HS-27A (cell line): ENCODE measurements at places on chromosomes 6 and 20.

- DNase-seq = no peak
These were observed 422.6 kb upstream of the MMS22L start for GRCh38 chr6:97705568-97705967.

DNA sequence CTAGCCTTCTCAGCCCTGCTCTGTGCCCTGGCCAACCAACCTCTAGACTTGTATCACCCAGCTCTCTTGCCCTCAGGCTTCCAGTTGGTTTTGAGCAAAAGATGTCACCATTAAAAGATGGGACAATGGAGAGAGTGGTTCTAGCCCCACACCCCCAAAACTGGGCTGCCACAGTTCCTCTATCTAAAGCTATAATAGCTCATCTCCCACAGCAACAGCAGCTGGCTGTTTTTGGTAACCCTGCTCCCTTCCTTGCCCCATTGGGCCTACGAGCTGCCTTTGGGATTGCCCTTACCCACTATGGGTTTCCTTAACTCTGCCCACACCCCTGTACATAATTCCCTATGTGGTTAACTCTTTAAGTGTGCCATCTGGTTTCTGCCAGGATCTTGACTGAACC is 7.6 kb upstream of the SRSF3 start:
- DNase-seq = no peak

GRCh38 chr6:149761438-149761837 is 11.9 kb downstream of the PCMT1 start:
- no peak for DNase-seq

- no peak for DNase-seq
These were observed 233.6 kb downstream of the TTLL2 start for GRCh38 chr6:167558246-167559177.

DNA sequence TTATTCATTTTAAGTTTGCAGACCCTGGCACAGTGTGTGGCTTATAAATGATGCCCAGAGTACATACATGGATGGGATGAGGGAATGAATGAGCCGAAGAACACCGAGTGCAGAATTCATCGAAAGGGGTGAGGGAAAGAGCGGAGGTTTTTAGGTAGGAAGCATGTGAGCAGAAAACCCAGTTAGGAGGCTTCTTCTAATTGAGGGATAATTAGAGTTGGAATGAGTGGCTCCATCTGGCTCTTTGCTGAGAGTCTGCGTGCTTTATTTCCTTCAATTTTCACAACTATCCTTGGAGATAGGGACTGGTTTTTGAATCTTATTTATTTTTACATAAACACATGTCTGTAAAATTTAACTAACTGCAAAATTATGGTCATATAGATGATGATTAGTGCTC is 150.7 kb downstream of the DOK5 start:
- no peak for DNase-seq

GRCh38 chr6:83711958-83712357 is 3.1 kb upstream of the SNAP91 start:
- DNase-seq = no peak

DNA sequence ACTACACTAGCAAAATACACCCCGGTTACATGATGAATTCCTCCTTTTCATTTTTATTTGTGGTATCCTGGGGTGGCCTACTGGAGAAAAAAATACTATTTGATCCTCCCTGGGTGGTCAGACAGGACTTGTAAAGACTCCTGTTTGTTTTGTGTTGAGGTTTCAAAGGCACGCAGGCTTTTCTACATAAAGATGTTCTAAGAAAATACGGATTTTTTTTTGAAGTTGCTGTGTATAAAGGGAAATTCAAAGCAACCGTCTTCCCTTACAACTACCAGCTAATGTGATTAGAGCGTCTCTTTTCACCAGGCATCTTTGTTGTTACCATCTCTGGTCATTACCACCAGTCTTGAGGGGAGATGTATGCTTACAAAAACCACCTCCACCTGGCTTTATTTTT is 187.1 kb downstream of the SOX4 start:
- DNase-seq = no peak

DNA sequence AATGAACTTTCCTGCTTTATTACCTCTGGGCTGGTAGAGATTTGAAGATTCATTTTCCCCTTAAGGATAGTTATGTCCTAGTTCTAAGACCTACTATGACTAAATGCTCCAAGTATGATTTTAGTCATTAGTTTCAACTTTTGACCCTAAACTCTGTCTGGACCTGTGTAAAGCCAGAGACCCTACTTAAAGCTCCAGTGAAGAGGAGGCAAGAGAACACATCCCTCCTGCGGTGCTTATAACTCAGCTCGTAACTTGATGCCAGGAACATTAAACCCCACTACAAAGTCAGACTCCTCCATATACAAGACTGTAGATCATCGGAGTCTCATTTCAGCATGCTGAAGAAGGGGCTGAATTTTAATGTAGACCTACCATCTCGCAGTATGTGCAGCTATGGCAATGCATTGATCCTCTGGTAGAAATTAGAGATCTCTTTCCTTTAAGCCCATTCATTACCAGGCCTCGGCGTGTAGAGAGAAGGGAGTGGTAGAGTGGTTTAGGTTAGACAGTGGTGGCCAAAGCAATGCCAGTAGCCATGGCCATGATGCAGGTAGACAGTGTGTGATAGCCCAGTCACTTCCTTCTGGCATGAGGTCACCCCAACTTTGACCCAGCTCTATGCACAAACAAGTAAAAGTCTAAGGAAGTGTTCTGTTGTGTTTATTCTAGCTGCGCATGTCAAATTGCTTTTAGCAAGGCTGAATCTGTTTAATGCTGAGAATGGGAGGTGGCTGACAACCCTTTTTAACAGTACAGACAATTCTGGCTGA is 34.8 kb upstream of the MYB start:
- DNase-seq = no peak

GRCh38 chr6:143283887-143284645 is 166.4 kb downstream of the ADAT2 start:
- DNase-seq = no peak

DNA sequence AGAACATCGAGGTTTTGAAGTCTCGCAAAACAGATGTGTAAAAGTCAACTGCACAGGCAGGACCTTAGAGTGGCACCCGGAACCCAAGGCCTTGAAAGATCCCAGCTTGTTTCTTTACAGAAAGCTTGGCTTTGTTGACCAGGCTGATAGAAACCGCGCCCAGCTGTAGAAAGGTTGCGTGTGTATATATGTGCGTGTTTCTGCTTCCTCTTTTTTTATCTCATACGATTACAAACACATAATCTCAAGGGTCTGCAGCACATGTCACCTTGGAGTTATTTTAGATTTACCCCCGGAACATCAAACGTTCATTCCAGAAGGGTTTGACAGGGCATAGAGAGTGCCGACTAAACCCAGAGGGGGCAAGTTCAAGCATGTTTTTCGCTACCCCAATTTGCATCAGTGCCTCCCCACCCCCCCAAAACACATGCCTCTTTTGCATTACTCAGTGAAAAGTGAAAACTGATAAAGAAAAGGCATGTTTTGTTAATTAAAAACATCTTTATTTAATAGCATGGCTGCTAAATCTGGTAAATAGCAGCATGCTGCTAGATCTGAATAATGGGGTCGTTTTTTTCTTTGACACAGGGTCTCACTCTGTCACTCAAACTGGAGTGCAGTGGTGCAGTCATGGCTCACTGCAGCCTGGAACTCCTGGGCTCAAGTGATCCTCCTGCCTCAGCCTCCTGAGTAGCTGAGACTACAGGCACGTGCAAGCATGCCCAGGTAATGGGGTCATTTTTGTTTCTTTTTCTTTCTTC is 33.2 kb upstream of the NCOA3 start:
- DNase-seq = no peak

GRCh38 chr6:97462031-97462430 is 179.0 kb upstream of the MMS22L start:
- DNase-seq = no peak

DNA sequence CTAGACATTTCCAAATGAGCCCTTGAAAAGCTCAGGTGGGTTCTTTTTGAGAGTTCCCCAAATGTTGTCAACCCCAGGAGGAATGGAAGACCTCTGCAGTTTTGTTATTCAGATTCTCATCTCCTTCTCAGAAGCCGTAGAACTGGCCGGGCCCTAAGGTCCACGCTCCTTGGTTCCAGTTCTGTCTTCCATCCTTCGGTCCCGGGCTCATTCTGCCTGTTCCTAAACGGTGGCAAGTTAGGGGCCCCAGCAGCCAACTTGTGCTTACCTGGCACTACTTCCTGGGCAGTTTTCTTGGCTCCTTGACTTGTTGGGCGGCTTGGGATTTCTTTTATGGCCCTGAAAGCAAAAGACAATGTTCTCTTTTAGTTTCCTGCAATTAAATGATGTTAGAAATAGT is 6.4 kb downstream of the ESR1 start:
- DNase-seq = no peak

DNA sequence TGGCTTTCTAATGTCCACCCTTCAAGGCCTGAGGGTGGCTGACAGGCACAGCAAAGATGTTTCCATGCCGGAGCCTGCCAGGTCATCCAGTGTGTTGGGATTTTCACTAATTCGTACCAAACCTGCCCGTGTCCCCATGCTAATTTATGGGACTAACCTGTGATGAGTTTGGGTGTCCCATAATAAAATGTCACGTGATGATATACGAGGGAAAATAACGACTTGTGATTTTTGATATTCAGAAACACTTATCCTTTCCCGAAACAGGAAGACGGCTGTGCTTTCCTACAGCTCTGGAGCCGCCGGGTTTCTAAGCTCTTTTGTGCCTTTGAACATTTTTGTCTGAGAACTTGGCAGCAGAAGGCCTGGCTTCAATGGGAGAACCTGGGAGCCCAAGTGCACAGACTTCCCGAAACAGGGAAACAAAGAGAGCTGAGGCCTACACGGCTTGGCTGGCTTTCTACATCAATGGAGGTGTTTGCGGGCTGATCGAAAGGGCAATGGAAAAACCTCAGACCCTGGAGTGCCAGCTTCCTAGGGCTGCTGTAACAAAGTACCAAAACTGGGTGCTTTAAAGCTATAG is 171.9 kb upstream of the JARID2 start:
- no peak for DNase-seq

GRCh38 chr6:41724228-41724580 is 11.2 kb downstream of the TFEB start:
- no peak for DNase-seq

- DNase-seq = no peak
These were observed 204.0 kb downstream of the PTPRK start for GRCh38 chr6:128316258-128316929.

DNA sequence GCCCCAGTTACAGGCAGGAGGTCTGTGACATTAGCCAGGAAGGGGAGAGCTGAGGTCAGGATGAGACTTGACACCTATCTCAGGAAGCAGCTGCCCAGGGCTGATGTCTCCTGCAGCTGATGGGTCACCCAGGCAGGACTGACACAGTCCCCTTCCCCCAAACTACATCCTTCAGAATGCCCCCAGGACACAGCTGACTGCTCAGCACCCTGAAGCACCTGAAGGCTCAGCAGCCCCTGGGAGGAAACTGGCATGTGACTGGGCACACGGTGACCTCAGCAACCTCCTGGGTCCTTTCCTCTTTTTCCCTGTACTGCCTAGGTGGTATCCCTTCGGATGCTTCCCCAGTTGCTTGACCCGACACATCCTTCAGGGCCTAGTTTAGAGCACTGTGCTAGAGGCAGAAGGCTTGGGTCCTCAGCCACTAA is 1.9 kb downstream of the SDC4 start:
- no peak for DNase-seq

GRCh38 chr6:119348096-119348747 is 1.3 kb downstream of the MAN1A1 start:
- no peak for DNase-seq

DNA sequence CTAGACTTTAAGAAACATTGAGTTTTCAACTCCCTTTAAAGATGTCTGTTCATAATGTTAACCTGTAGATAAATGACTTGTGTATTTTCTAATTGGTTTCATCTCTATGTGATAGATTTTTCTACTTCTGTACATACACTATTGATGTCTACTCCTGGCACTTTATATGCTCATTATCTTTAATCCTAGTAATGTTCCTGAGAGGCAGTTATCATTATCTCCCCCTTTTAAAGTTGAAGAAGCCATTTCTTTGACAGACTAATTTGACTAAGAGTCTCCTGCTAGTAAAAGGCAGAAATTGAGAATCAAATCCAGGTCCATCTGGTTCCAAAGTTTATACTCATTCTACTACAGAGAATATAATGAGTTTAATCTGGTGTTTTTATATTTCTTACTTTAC is 137.2 kb upstream of the SAMD5 start:
- no peak for DNase-seq

DNA sequence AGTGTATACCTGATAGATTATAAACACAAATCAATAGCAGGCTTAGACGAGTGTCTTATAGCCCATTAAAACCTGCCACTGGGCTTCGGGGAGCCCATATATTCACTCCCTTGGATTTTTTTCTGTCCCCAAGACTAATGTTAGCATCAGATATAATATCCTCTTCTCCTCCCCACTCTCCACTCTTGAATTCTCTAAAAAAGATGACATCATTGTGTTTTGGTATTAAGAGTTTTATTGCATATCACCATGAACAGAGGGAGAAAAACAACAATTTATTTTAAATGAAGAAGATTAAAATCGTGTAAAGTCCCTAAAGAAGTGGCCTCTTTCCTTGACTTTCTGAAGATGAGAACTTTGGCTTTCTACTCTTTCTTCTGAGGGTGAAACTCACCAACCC is 84.4 kb downstream of the MLIP start:
- DNase-seq = no peak

- no peak for DNase-seq
These were observed 78.8 kb upstream of the ZNFX1 start for GRCh38 chr20:49356676-49357075.

- DNase-seq = no peak
These were observed 168.4 kb upstream of the TNFAIP3 start for GRCh38 chr6:137698636-137699030.

DNA sequence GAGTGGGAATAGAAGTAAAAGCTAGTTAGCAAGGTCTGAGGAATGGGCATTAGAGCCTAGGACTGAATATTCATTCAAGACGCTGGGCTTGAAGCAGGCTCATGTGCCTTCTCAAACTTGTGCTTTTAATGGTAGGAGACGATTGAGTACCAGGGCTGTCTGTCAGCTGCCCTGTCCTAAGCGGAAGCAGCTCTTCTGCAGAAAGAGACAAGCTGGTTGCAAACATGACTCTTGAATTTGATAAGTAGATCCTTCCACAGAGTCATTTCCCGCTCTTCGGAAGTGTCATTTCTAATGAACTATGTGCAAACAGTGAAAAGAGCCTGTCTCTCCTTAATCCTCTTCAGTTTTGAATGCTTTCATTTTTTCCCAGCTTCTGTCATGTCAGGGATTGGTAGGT is 176.4 kb downstream of the TFAP2B start:
- no peak for DNase-seq

DNA sequence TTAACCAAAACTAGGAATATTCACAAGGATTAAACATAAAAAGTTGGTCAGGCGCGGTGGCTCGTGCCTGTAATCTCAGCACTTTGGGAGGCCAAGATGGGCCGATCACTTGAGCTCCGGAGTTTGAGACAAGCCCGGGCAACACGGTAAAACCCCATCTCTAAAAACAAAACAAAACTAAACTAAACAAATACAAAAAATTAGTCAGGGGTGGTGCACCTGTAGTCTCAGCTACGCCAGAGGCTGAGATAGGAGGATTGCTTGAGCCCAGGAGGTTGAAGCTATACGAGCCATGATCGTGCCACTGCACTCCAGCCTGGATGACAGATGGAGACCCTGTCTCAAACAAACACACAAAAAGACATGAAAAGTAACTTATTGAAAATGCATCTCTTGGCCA is 3.2 kb downstream of the PSORS1C2 start:
- no peak for DNase-seq

- no peak for DNase-seq
These were observed 6.4 kb downstream of the SNPH start for GRCh38 chr20:1272368-1273100.

- no peak for DNase-seq
These were observed 31.9 kb downstream of the HUS1B start for GRCh38 chr6:624979-625378.

GRCh38 chr20:48705240-48706115 is 122.3 kb downstream of the PREX1 start:
- DNase-seq = no peak
